ENCODE measurements at places on chromosomes 4 and X.
A peak's percentile ranks its signal among the peaks of the same experiment; 100 is the strongest.

DNA sequence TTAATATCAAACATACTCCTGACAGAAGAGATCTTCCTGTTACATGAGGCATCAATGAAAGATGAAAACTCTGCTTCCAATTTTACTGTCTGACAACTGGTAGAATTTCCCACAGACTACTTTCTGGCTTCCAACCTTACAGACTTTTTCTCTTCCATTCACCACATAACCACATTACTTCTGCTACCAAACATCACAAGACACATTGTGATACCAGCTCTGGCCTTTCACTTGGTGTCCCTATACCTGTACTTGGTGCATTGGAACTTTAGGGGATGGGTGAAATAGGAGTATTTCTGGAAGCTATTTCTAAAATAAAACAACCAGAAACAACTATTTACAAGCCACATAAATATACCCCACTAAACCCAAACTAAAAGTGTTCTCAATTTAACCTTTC is 20.5 kb downstream of the AMTN start:
- no peak for DNase-seq

DNA sequence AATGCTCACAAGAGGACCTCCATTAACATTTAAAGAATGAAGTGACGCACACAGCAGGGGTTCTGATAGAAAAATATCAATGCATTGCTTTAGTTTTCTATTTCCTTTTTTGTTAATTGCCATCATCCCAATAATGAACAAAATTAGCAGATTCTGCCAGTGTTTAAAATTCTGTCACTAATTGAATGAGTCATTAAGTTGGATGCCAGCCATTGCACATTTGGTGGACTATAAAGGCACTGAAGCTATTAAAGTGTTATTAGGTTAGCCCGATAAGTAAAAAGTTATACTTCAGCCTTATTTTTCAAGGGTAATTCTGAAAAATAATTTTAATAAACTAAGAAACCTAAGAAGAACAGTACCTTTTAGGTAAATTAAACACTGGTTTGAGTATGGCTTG is 53.1 kb downstream of the MAP3K15 start:
- DNase-seq, result no peak

- DNase-seq, result no peak
Measured at GRCh38 chr4:133129237-133129636, 19.9 kb upstream of the PCDH10 start.

DNA sequence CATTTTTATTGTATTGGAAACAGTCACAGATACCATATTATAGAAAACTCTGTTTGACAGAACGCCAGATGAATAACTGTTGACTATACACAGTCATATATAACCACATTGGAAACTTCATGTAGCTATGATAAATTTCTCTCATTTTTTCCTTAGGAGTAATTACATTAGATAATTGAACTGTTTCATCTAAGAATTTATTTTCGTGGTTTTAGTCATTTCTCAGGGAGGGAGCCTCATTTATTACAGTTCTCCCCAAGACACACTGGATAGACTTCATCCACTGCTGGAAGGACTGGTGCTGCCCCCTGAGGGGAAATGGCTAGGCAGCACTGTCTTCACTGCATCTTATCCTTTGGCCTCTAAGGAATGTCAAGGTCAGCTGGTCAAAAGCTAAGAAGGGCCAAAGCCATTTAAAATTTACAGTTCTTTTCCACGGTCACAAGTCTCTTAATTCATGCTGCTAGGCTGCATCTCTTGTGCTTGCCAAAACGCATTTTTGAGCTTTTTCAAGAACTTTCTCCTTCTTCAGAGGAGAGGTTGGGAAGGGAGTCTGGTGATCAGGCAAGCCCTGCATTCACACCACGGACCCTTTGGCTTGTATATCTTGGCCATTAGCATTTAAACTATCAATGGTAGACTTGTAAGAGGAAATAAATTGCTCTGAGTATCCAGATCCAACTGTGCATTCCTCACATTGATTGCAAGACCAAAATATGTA is 145.1 kb downstream of the CBR4 start:
- no peak for DNase-seq

DNA sequence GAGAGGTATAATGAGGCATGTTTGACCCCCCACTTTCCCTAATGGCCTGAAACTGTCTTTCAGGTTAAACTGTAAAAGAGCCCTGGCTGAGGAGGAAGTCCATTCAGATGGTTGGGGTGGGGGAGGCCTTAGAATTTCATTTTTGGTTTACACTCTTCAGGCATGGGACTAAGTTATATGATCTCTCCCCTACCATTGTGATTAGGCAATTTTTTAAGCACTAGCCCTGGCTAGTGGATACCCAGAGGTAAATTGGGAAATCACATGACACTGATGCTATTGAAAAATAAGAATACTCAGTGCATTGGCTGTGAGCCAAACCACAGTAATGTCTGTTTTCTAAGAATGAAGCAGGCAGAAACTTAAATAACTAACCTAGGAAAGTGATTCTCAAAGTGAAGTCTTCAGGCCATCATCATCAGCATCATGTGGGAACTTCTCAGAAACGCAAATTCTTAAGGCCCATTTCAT is 149.7 kb downstream of the RRAGB start:
- DNase-seq, result no peak

- DNase-seq, result no peak
Measured at GRCh38 chr4:32624943-32625603, 1904.9 kb downstream of the PCDH7 start.

DNA sequence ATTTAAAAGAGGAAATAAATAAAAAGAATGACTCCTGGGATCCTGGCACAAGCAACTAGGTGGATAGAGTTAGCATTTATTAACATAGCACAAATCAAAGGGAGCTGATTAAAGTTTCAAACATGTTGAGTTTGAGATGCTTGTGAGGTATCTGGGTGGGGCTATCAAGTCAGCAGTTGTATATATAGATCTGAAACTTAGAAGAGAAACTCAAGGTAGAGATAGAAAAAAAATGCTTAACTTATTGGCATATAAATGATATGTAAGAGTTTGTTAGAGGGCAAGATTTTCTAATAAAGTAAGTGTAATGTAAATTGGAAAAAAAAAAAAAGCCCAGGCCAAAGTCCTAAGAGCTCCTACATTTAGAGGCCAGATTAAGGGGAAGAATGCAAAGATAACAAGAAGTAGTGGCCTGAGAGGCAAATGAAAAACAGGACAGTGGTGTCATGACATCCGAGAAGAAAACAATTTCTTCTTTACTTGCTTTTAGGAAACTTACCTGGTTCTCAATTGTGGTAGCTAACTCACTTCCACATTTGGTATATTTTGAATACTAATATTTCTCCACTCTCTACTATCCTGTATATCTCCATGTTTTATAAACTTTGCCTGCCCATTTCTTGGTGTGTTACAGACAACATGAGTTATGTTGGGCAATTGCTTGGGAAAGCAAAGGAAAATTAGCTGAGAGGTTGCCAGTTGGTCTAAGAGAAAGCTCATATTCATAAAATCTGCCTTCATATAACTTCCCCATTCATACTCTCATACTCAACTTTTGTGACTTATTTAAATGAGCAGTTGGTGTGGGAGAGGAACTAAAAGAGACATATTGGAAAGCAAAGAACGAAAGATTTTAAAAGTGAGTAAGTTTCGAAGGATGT is 169.2 kb downstream of the PARM1 start:
- DNase-seq, result no peak

DNA sequence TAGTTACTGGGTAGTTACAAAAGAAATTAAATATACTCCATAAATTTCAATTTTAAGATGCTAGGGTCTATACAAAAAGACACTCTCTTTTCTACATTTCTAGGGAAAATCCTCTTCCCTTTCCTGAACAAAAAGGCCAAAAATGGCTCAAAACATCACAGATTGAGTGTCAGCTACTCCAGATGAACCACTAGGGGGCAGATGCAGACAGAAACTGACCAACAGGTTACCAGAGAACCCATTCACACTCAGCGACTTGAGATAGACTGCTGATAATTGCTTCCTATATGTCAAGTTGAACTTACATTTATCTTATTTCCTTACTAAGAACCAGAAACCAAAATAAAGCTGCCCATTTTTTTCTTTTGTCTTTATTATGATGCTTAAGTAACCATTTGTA is 83.4 kb upstream of the MID1IP1 start:
- DNase-seq, result no peak

DNA sequence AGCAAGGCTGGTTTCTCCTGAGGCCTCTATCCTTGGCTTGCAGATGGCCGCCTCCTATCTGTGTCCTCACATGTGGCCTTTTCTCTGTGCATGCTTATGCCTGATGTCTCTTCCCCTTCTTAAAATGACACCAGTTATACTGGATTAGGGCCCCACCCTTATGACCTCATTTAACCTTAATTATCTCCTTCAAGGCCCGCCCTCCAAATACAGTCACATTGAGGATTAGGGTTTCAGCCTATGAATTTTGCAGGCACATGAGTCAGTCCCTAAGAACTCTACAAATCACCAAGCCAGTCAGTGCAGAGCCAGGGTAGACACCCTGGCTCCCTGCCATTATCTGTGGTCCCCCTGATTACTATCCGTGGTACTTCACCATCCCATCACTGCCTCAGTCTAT is 51.6 kb downstream of the MAML3 start:
- no peak for DNase-seq

GRCh38 chr4:106628586-106629267 is 260.1 kb upstream of the GIMD1 start:
- DNase-seq, result no peak

- no peak for DNase-seq
Measured at GRCh38 chr4:2593003-2593402, 56.6 kb downstream of the FAM193A start.

- DNase-seq, result no peak
Measured at GRCh38 chrX:110397904-110398303, 39.3 kb downstream of the RTL9 start.

DNA sequence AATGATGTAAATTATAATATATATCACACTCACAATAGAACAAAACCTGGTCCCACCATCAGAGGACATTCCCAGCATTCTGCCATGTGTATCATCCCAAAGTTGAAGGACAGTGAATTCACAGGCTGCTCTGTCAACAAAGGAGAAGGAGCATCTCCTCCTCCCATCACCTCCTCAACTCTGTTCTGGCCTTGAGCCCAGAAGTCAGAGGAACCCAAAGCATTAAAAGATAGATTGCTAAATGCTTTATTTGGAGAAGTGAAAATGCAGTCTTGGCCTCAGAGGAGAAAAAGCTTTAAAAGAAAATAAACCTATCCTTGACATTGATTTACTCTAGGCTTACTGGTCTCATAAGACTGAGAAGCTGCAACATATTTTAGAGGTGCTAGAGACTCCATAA is 268.8 kb upstream of the RASGEF1B start:
- DNase-seq, result no peak

GRCh38 chrX:84909151-84909550 is 94.5 kb upstream of the APOOL start:
- no peak for DNase-seq

DNA sequence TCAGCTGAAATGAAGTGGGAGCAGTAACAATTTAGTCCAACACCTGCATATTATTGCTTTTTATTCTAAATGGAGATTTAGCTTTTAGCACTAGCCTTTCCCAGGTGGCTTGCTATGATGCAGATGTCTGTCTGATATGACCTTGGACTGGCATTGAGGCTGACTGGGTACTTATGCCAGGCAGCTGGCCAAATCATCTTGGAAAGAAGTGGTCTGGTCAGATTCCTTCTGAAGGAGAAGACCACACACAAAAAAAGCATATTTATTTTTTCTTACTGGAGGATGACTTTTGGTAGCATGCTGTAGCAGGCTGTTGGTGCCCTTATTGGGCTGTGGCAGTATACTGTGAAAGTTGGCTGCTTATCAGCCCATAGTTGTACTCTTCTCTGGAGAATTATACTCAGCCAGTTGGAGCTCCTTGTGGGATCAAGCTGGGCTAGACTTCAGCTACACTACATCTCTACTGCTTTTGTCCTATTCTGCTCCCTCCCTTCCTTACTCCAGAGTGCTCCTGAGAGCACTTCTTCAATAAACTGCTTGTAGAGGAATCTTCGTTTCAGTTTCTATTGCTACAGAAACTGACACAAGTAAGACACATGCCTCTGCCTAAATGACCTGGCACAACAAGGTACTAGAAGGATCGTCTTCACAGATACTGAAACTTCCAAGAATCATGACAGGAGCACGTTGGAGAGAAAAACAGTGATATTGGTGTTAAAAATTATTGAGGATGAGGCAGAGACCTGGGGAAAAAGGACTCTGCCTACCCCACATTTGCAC is 196.8 kb upstream of the RPS6KA3 start:
- DNase-seq, result no peak

DNA sequence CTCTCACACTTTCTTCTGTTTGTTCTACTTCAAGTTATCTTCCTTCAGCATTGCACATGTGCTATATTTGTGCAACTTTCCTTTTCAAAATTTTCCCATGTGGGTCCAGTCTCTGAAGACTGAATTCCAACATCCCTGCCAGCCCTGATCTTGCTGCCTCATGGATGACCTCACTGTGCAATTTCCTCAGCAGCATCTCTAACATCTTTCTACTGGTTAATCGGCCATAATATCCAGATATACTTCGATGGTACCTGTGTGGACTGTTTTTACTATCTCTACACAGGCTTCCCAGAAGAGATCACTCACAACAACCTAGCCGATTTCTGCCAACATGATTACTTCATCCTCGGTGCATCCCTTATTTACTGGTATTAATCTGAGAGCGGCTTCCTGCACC is 41.5 kb downstream of the GPM6A start:
- DNase-seq, result no peak

GRCh38 chr4:7771056-7771455 is 168.6 kb downstream of the AFAP1 start:
- DNase-seq, result peak; percentile 25

DNA sequence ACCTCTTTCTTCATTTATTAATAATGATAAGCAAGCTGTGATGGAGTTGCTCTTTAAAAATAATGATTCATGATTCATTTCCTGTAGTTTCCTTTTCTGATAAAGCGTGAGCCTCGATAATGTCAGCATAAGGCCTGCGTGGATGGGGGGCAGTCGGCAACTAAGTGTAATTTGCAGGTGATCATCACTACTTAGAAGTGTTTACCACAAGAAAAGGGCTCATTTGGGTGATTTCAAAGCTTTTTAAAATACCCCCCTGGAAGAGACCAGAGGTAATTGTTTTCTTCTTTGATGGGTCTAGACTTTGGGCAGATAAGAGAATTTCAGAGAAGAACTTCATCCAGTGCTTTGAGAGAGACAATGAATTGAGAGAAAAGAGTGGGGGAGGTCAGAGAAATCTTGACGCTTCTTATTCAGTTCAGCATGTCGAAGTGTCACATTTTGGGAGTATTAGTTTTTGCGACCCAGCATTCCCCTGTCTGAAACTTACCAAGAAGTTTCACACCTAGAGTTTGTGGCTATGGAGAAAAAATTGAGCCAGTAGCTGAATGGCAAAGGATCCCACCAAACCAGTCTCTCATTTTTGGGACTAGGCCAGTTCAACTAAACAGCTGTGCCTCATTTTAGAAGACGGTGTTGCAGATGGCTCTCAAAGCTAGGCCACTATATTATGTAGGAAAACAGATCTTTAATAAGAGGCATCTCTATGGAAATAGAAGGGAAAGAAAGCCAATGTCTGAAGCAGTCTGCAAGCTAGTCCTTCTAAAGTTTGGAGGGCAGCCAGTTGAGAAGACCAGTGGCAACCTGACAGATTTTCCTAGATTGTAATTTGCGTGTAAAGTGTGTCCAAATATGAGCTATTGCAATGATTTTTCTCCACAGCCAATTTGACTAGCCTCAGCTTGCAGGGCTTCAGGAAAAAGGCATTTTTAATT is 171.0 kb upstream of the PPP1R2C start:
- DNase-seq, result no peak
